ENCODE measurements at places on chromosomes 16 and 17.

DNA sequence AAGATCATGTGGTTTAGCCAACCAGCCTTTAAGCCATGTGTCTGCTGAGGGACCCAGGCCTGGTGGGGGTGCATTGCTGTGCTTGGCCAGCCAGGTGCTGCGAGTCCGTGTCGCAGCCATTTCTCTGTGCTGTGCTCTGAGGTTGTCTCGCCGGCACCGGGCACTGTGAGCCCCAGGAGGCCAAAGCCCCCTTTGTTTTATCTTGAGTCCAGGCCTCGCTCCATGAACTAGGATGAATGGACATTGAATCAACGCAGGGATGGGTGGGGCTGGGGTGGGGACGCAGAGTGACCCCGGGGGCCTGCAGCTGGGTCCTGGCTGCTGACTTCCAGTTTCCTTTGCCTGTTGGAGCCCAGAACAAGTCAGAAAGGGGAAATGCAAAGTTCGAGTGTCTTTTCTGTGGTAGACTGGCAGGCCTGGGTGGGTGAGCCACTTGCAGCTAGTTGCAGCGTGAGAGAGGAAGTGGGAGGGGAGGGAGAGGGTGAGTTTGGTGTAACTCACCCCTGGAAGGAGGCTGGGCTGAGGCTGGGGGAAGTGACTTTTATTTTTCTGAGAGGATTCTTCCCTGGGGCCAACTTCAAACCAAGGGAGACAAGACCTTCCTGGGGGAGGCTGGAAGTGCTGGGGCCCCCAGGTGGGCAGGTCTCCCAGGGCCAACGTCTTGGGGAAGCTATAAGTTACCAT, 324.7 kb downstream of the SEC14L1 start:
- peak; percentile 52 for DNase-seq

GRCh38 chr17:20200016-20200795, 191.0 kb downstream of the SPECC1 start:
- DNase-seq = no peak

GRCh38 chr17:80743181-80743771, 198.6 kb downstream of the RPTOR start:
- DNase-seq = no peak

- DNase-seq = no peak
These were observed 151.3 kb downstream of the CYB561 start for GRCh38 chr17:63294776-63295175.

GRCh38 chr17:64741038-64741641, 79.0 kb upstream of the SMURF2 start:
- no peak for DNase-seq

DNA sequence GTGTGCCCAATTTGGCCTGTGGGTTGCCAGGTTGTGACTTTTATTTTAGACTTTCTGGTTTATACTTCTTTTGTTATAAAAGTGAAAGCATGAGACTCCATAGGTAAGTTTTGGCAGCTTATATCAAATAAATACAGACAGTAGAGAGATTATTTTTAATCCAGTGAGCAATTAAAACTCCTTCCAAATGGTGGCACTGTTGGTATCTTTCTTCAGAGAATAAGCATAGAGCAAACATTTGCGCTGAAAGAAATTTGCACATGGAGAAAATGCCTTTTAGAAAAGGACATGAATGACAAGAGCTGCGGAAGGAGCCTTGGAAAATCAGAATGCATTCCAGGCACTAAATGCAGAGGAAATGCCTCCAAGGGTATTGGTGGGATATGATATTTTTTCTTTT, 46.1 kb upstream of the DNAJA2 start:
- no peak for DNase-seq

GRCh38 chr17:4527134-4527533, 28.1 kb downstream of the MYBBP1A start:
- DNase-seq = no peak

DNA sequence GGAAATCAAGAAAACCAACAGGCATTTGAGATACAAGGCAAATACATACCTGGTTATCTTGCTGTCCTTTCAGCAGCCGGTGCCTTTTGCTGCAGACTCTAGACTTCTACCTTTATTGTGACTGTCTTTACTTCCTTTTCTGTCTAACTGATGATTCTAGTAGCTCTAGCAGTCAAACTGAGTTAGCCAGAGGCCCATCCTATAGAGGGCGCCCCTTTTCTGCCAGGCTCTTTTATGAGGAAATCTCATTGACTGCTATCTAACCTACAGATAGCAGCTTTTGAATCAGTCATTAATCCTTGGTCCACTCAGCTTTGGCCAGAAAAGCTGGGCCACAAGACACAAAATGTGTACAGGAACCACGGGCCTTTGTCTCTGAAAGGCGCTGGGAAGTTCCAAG, 87.5 kb upstream of the WSB1 start:
- DNase-seq = no peak

DNA sequence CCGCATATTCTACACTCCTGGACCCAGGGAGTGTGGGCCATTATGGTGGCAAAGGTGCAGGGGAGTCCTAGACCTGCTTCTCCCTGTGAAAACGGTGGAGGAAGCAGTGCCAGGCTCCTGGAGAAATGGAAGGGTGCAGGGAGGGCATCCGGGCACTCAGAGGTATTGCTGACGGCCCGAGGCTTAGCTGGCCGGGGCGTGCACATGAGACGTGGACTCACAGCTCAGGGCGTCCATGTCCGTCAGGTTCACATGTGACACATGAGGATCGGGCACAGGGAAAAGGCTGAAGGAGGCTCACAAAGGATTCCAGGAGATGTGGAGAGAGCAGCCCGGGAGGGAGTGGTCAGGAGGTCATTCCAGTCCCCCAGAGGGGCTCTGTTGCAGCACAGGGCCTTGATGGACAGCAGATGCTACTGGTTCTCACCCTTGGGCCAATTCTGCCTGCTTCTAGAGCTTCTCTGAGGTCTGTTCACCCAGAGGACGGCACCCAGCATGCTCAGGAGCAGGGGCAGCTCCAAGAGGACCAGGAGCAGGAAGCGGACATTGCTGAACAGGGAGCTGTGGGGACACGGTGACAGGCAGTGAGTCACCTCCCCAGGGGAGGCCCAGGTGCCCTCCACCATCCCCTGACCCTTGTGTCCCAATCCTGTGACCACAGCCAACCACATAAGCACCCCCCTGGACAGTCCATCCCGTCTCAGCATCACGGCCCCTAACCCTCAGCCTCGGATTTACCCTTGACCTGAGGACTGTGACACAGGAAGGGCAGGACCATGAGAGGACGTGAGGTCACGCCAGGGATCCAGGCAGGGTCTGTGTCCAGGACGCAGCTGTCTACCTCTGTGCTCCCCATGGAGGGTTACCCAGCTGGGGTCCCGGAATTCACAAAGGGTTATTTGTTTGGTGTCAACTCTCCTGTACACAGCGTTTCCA, 4.5 kb downstream of the CD300C start:
- no peak for DNase-seq

GRCh38 chr17:5530265-5531084, 44.1 kb downstream of the MIS12 start:
- no peak for DNase-seq

GRCh38 chr17:48162946-48163506, 55.5 kb downstream of the SNX11 start:
- DNase-seq = no peak

DNA sequence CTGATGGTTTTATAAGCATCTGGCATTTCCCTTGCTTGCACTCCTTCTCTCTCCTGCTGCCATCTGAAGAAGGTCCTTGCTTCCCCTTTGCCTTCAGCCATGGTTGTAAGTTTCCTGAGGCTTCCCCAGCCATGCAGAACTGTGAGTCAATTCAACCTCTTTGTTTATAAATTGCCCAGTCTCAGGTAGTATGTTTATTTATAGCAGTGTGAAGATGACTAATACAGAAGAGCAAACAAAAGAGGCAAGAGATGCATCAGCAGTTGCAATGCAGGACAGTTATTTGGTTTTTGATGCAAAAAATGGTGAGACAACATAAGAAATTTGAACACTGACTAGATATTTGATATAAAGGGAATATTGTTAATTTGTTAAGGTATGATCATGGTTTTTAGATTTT, 16.8 kb downstream of the TMEM100 start:
- DNase-seq = no peak

- DNase-seq = no peak
These were observed 130.3 kb downstream of the CCDC144A start for GRCh38 chr17:16820161-16820877.

All from stimulated activated CD8-positive, alpha-beta memory T cell treated with anti-CD3 and anti-CD28 coated beads, Interleukin-2, amount 100 ng/mL, for 1 hour (primary cell).